ENCODE measurements at places on chromosomes 13 and 19. TPM values are rescaled to one million over a fixed set of nuclear protein-coding genes. Genes with fewer than 3 reads are reported as not detected.

Gene RGS9BP
- not detected for total RNA-seq

Gene IFNL1
- total RNA-seq: not detected

Gene GTF2F2
- total RNA-seq: 27.5 TPM

DNA sequence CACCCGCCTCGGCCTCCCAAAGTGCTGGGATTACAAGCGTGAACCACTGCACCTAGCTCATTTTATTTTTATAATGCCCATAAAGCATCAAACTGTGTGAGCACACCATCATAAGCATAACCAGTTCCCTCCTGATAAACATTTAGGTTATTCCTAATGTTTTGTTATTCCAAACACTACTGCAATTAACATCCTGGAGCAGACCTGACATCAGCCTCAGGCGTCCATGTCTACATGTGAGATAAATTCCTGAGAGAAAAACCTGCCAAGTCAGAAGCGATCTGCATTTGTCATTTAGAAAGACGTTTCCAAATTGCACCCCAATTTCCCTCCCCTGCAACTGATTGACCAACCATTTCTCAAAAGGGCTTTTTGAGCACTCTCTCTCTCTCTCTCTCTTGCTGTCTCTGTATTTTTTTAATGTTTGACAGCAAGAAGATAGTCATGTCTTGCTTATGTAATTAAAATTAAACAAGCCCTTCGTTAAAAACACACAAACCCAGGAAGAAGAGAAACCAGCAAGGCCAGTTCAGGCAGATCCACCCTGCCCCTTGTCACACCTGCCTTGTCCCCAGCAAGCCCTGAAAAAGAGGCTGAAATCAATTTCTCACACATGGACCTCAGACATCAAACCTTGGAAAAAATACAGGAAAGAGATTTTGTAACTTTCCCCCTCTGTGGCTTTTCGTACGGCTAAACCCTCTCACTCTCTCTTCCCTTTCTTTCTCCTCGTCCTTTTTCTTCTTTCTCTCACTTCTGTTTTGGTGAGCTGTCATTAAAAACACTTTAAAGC lies 9.9 kb downstream of the LYPD3 start:
- no peaks in the 10 kb centered on the region for H3K36me3 ChIP-seq
- peaks cover 35% of the 10 kb centered on the region for H3K27me3 ChIP-seq
- H3K27ac ChIP-seq: peak overlapping the region; percentile 67
- H3K4me1 ChIP-seq: no peaks in the 10 kb centered on the region
- DNase-seq: no peak

GRCh38 chr19:7177926-7178325 lies 108.4 kb downstream of the ZNF557 start:
- no peak overlapping the region for H3K27ac ChIP-seq
- DNase-seq: no peak

GRCh38 chr13:59468396-59468795 lies 695.3 kb downstream of the DIAPH3 start:
- H3K4me3 ChIP-seq: no peak overlapping the region
- H3K36me3 ChIP-seq: peaks cover 8% of the 10 kb centered on the region
- H3K27me3 ChIP-seq: peaks cover 1% of the 10 kb centered on the region

- H3K4me1 ChIP-seq: peaks cover 30% of the 10 kb centered on the region
- DNase-seq: no peak
These were observed 18.8 kb upstream of the TNFRSF19 start for GRCh38 chr13:23551213-23552008.

GRCh38 chr13:49821216-49822009 lies 28.9 kb upstream of the KPNA3 start:
- no peak for DNase-seq
- no peaks in the 10 kb centered on the region for H3K27me3 ChIP-seq
- no peaks in the 10 kb centered on the region for H3K4me1 ChIP-seq
- H3K4me3 ChIP-seq: no peak overlapping the region
- no peaks in the 10 kb centered on the region for H3K36me3 ChIP-seq
- no peak overlapping the region for H3K27ac ChIP-seq

DNA sequence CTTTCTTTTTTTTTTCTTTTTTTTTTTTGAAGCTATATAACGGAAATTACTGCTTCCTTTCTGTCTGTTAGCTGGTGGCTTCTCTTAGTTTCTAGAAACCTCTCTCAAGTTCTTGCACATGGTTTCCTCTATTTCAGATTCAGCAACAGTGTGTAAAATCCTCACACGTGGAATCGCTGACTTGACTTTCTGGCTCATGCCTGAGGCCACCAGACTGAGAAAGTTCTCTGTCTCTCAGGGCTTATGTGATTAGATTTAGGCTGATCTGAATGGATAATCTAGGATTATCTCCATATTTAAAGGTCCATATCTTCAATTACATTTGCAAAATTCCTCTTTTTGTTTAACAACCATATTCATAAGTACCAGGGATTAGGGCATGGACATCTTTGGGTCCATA lies 856.3 kb upstream of the SLITRK6 start:
- no peak overlapping the region for H3K27ac ChIP-seq
- H3K36me3 ChIP-seq: no peaks in the 10 kb centered on the region
- no peaks in the 10 kb centered on the region for H3K27me3 ChIP-seq

DNA sequence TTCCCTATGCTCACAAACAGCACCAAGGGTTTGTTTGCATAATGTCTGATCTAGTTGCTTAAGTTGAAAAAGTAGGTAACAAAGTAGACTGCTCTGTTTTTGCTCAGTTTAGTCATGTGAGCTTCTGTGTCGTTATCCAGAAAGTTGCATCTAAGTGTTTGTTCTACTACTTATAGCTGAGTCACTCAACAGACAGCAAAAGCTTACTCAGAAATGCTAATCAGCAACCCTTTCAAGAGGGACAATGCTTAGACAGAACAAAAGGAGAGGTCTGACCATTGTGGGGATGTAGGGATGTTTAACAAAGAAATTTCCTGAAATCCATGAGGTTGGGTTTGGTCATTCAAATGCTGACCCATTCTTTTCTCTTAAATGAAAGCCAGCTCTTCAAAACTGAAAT lies 106.4 kb downstream of the ATP8A2 start:
- DNase-seq: no peak
- H3K36me3 ChIP-seq: peaks cover 9% of the 10 kb centered on the region
- peaks cover 4% of the 10 kb centered on the region for H3K27me3 ChIP-seq
- H3K27ac ChIP-seq: no peak overlapping the region
- peaks cover 6% of the 10 kb centered on the region for H3K4me1 ChIP-seq

GRCh38 chr13:97015661-97016350 lies 21.5 kb upstream of the OXGR1 start:
- no peaks in the 10 kb centered on the region for H3K36me3 ChIP-seq
- no peak for DNase-seq
- peaks cover 23% of the 10 kb centered on the region for H3K27me3 ChIP-seq

GRCh38 chr19:51147663-51148062 lies 5.6 kb downstream of the SIGLEC7 start:
- H3K27me3 ChIP-seq: peaks cover 30% of the 10 kb centered on the region
- no peak for DNase-seq
- no peak overlapping the region for H3K27ac ChIP-seq
- no peak overlapping the region for H3K4me3 ChIP-seq
- no peaks in the 10 kb centered on the region for H3K4me1 ChIP-seq

- peaks cover 9% of the 10 kb centered on the region for H3K27me3 ChIP-seq
- H3K27ac ChIP-seq: peak within 1 kb of the TSS; percentile 99
- no peak for DNase-seq
- H3K36me3 ChIP-seq: peaks cover 42% of the 10 kb centered on the region
- H3K4me1 ChIP-seq: peaks cover 33% of the 10 kb centered on the region
These were observed at the start of gene SCGB2B2 for GRCh38 chr19:34676697-34677385. Gene SCGB2B2, minus strand, starts transcription at chr19:34677159. Its CDS starts 82,596 bp downstream, at chr19:34594563.

GRCh38 chr13:99346335-99347042 lies 39.3 kb upstream of the GPR183 start:
- peaks cover 26% of the 10 kb centered on the region for H3K36me3 ChIP-seq
- H3K27me3 ChIP-seq: no peaks in the 10 kb centered on the region
- H3K4me3 ChIP-seq: no peak overlapping the region
- H3K27ac ChIP-seq: peak overlapping the region; percentile 70
